ENCODE measurements at places on chromosomes 7 and 10.

- no peak for DNase-seq
These were observed 243.6 kb upstream of the RHOBTB1 start for GRCh38 chr10:61187601-61188000.

DNA sequence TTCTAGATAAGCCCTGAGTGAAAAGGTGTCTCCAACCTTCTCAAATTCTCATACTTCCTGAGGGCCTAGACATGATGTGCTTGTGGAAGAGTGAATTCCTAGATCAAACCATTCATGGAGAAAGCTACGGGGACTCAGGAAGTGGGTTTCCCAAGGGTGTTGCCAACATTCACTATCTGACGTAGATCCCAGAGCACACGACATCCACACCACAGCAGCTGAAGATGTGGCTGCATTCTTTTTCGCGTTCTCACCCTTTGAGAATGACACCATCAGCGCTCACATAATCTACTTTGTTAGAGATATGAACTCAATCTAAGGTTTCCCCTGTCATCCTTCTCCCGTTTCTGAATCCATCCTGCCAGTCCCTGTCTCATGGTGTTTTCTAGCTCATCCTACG, 290.8 kb downstream of the DNAJB6 start:
- no peak for DNase-seq

DNA sequence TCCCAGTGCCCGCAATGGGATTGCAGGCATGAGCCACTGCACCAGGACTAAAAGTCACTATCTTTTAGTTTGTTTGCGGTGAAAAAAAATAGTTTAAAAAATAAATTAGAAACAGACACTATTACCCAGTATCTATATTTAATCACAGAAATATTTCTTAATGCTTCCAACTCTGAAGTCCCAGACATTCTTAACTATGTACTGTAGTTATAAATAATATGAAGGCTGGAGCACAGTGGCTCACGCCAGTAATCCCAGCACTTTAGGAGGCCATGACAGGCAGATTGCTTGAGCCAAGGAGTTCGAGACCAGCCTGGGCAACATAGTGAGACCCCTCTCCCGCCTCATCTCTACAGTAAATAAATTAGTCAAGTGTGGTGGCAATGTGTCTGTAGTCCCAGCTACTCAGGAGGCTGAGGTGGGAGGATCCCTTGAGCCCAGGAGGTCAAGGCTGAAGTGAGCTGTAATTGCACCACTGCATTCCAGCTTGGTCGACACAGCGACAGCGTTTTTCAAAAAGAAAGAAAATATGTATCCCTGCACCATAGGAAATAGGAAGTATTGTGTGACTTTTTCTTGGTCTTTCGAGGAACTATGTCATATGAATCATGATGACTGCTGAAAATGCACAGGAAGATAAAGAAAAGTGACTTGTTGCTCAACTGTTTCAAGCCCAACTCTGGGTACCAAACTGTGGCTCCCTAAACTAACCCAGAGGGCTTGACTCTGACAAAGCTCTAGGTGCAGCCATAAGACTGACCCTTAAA, 74.9 kb upstream of the STEAP1B start:
- DNase-seq: no peak

- no peak for DNase-seq
These were observed 109.6 kb downstream of the PTPRE start for GRCh38 chr10:128016423-128017060.

DNA sequence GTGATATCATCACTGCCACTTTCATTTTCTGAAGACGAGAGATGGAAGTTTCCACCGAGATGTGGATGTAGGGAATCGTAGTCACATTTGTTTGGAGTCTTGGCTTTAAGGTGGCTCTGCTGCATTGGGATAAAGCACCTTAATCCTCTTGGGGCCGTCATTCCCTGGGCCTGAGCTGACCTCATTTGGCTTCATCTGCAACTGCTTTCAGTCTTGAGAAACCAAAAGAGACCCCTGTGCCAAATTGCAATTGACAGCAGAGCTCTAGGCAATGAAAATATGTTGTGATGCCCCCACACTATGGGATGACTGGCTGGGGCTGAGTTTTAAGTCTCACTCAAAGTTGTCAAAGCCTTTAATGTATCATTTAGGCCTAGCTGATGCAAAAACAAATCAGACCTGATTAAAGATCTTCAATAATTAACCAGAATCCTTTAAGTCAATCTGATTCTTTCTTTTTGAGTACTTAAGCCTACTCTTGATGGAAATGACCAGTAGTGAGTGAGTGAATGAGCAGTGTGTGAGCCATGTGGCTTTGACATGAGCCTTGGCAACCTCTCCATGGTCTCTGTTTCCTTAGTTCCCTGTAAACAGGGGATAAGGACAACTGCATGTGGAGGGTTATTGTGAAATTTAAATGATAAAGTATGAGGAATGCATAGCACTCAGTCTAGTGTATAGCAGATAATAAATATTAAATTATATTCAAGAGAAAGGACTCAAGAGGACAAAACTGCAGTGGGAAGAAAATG, 155.0 kb downstream of the BMPER start:
- no peak for DNase-seq

DNA sequence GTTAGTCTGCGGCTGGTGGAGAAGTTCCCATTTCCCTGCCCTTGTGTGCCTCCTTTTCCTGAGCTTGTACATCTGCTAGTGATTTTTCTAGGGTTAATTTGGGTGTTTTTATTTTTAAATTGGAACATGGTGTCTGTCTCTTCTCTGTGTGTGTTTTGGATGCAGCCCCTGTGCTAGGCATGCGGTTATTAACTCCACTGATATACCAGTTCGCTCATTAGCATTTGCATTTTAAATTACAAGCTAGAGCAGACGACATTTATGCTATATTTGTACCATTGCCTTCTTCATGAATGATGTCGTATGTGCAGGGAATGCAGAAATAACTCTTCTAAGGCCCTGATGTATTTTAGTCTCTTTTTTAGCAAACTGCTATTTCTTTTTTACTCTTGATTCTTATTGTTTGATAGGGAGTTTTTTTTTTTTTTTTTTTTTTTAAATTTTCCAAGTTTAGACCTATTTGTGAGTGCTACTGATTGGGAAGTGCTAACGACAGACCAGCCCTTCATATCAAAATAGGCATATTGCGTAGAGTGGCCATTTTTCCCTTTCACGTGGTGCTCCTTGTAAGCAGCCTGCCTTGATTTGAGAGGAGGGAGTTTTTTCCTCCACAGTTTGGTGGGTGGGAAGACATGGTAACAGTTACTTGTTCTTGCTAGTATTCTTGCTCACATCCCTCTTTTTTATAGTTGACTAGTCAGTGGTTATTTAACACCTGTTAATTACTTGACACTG, 89.6 kb downstream of the LRRC4 start:
- DNase-seq: no peak

- no peak for DNase-seq
These were observed 21.7 kb upstream of the SLC29A3 start for GRCh38 chr10:71297343-71297742.

GRCh38 chr10:71331736-71332135, 12.7 kb downstream of the SLC29A3 start:
- no peak for DNase-seq

DNA sequence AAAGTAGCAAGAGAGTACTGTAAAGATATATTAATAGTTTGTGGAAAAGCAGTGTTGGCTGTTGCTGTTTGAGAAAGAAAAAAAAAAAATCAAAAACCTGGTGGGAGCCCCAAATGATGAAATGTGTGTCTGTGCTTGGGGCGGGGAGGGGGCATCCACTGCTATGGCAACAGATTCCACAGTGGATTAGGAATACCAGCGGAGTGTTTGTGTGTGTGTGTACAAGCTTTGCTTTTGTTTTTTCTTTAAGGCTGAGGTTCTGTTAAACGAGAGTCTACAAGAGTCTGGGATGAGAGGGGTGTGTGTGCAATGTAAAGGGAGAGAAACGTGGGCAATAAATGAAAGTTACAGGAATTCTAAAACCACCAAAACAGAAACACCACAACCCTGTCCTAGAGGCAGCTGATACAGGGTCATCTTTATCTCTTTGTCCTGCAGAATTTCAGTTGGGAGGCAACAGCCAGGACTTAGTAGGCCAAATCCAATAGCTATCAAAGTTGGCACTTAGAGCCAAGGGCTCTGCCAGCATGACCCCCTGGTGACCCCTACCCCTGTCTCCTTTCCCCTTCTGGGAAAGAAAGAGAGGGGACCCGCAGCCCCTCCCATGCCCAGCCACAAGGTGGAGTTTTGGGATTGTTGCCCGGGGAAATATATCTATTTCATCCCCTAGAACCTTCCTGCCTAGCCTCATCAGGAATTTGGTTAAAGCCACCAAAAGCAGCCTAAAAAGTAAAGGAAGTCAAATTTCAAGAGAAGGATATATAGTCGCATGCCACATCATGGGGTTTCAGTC, 85.4 kb downstream of the OSBPL3 start:
- no peak for DNase-seq

GRCh38 chr7:51349820-51350545, 33.4 kb upstream of the COBL start:
- peak; percentile 21 for DNase-seq

DNA sequence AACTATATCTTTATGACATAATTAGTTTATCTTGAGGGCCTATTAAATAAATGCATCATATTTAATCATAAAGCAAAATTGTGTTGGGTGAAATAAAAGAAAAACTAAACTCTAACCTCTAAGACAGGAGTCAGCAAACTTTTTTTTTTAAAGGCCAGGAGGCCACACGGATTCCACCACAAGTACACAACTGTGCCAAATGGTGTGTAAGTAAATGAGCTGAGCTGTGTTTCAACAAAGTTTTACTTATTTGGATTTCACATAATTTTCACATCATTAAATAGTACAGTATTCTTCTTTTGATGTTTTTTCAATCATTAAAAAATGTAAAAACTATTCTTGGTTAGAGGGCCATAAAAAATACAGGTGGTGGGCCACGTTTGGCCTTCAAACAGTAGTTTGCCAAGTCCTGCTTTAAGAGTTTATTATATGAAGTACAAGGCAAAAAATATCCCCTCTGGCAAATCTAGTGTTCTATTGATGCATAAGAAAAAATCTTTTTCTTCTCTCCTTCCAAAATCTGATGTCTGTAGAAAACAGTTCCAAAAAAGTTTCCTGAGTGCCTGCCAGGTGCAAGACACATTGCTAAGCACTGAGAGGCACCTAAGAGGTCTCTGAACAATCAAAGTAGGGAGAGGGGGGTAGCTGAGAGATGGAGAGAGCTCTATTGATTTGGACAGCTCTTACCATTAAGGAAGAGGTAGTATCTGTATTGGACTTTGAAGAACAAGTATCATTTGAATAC, 26.5 kb upstream of the SPOCK2 start:
- DNase-seq: no peak

All from astrocyte of the spinal cord (primary cell).